Transverse colon (tissue), 4 donors: ENCODE measurements at places on chromosomes 16 and 17. TPM values are rescaled to one million over a fixed set of nuclear protein-coding genes. Genes with fewer than 3 reads are reported as not detected.

- no peak overlapping the region for H3K4me3 ChIP-seq
- DNase-seq: no peak
- H3K4me1 ChIP-seq: no peaks in the 10 kb centered on the region
- H3K27ac ChIP-seq: no peak overlapping the region
- no peaks in the 10 kb centered on the region for H3K27me3 ChIP-seq
Observed at GRCh38 chr17:46877466-46877865, 26.1 kb downstream of the WNT9B start.

- peaks cover 6% of the 10 kb centered on the region for H3K4me1 ChIP-seq
- no peak overlapping the region for H3K4me3 ChIP-seq
- no peak for DNase-seq
- H3K27ac ChIP-seq: no peak overlapping the region
- no peaks in the 10 kb centered on the region for H3K36me3 ChIP-seq
Observed at GRCh38 chr16:12318661-12319427, 342.3 kb downstream of the SNX29 start.

GRCh38 chr16:66431760-66432159, 4.7 kb downstream of the BEAN1 start:
- no peak overlapping the region for H3K27ac ChIP-seq
- no peaks in the 10 kb centered on the region for H3K36me3 ChIP-seq
- H3K4me3 ChIP-seq: no peak overlapping the region
- peaks cover 60% of the 10 kb centered on the region for H3K27me3 ChIP-seq

DNA sequence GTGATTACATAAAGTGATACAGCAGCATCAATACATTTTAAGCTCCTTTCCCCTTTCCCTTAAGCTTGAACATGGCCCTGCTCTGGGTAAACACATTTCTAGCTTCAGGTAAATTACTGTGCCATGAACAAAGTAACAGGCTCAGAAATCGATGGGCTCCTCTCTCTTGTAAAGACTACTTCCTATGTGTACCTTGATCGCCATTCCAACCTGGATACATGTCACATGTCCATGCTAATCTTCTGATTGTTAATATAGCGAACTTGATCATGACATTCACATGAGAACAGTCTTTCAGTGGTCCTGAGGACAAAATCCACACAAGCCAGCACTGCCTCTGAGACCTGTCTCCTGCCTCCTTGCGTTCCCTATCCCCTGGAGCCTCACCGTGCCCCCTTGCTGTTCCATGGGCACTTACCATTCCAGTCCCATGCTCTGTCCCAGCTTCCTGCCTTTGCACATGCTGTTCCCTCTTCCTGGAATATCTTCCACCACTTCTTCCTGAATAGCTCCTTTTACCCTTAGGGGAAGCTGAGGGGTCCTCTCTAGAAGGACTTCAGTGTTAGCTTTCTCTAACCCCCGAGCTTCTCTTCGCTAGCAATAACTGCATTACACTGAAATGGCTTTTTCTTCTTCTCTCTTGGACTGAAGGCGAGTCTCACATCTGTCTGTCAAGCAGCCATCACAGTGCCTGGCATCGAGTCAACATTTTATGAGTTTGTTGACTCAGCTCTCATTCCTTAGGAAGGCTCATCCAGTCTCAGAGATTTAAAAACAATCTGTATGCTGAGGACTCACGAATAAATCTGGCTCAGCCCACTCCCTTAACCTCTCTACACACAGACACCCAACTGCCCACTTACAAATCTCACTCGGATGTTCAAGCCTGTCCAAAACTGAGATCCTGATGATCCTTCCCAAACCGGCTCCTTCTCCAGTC, 93.3 kb downstream of the ASIC2 start:
- H3K4me3 ChIP-seq: no peak overlapping the region
- H3K27me3 ChIP-seq: peaks cover 4% of the 10 kb centered on the region
- H3K27ac ChIP-seq: no peak overlapping the region
- no peaks in the 10 kb centered on the region for H3K4me1 ChIP-seq
- no peaks in the 10 kb centered on the region for H3K36me3 ChIP-seq

DNA sequence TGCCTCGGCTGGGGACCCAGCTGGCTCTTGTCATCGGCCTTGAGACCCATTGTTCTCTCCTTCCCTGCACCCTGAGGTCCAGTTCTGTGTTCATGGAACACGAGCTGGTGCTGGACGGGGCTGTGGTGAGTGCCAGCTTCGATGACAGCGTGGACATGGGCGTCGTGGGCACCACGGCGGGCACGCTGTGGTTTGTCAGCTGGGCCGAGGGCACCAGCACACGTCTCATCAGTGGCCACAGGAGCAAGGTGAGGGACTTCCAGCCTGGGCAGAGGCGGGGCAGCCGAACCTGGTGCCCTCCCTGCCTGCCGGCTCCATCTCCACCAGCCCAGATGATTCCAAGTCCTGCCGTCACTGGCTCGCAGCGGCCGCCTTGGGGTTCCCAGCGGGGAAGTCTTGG, 5.3 kb upstream of the RHOT2 start:
- no peaks in the 10 kb centered on the region for H3K27me3 ChIP-seq
- no peak for DNase-seq
- no peak overlapping the region for H3K27ac ChIP-seq
- H3K4me3 ChIP-seq: no peak overlapping the region
- H3K36me3 ChIP-seq: no peaks in the 10 kb centered on the region

DNA sequence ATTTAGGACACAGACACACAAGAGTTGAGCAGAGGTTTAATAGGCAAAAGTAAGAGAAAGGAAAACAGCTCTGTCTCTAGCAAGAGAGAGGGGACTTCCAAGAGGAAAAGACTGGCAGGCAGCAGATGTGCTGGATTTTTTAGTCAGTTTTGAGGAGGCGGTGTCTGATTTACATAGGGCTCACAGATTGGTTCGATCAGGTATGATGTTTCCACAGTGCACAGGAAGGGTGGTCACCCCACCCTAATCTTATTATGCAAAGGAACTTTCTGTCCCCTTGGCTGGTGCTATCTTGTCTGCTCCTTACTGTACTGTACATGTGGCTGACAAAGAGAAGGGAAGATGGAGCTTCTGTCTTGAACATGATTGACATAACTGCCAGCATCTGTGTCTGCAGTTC, 25.3 kb downstream of the BFAR start:
- H3K27ac ChIP-seq: peak overlapping the region; percentile 65
- H3K4me1 ChIP-seq: peaks cover 30% of the 10 kb centered on the region
- peak; percentile 21 for DNase-seq
- H3K36me3 ChIP-seq: peaks cover 25% of the 10 kb centered on the region

DNA sequence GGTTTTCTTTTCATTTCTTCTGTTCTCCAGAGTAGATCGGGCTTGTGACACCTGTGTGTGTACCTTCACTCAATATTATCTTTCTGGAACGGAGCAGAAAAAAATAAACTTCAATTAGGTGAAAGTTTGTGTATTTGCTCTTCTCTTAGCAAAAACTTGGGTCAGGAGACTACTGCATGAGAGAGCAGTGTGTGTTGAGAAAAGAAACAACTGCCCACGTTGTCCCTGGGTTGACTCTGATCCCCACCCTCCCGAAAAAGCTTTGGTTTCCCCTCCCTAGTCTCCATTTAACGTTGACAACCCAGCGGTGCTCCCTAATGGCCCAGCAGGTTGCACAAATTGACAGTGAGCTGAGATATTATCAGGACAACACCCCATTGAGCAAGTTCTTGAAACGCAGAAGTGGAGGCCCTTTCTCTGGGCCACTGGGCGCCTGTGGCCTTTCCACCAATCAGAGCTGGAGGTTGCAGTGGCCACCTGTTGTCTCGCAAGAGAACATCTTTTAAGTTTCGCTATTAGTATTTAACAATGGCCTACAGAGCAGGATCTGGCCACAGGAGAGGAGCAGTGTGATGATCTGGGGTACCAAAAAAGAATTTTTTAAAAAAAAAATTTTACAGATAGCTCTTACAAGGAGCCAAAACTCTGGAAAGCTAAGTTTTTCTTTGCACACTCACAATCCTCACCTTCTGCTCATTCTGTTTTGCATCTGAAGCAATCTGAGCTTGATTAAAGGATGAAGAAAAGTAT, 1.5 kb upstream of the TOX3 start:
- no peaks in the 10 kb centered on the region for H3K36me3 ChIP-seq
- peak overlapping the region; percentile 92 for H3K27ac ChIP-seq
- H3K4me3 ChIP-seq: no peak overlapping the region
- DNase-seq: no peak
- peaks cover 30% of the 10 kb centered on the region for H3K27me3 ChIP-seq

The GLIS2 gene
- total RNA-seq: 2.4 TPM
